ENCODE measurements at places on chromosomes 5 and 9.
A peak's percentile ranks its signal among the peaks of the same experiment; 100 is the strongest.

DNA sequence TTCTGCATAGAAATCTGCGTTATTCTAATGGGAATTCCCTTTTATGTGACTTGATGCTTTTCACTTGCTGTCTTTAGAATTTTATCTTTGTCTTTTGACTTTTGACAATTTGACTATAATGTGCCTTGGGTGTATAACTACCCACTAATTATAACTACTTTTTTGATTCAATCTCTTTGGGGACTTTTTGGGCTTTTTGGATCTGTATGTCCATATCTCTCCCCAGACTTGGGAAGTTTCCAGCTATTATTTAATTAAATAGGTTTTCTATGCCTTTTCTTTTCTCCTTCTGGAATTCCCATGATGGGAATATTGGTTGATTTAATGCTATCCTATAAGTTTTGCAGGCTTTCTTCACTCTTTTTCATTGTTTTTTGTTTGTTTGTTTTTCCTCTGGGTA lies 57.9 kb downstream of the LRRTM2 start:
- no peak for DNase-seq

DNA sequence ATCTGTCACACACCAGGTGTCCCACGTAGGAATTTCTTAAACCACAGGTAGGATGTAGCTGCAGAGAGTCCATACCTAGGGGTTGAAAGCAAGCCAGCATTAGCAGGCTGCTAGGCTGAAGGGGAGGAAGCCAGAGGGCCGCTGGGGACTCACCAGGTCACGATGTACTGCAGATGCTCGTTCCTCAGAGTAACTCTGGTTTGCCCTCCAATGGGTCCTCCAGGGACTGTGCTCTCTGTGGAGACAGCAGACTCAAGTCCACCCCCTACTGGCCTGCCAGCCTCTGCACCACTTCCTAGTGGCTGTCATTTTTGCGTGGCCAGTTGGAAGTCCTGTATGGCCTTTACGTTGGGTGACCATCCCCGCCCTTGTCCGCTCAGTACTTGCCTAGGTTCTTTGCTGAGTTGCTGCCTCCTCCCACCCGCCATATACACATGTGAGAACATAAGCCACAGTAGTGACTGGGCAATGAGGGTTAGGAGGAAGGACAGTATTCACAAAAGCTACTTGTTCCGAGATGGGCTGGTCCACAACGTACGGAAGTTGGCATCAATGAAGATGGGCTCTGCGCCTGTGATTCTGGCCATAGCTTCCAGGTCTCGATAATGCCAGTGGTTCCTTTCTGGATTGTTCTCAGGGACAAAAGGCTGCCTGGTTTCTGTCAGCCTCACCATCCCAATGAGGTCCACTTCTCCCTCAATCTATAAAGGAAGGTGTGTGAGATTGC lies 4.1 kb downstream of the RPL7A start:
- peak; percentile 21 for DNase-seq

- DNase-seq: no peak
Observed at GRCh38 chr5:68720884-68721610, 372.8 kb upstream of the SLC30A5 start.

GRCh38 chr5:151017897-151018296 lies 2.5 kb upstream of the GPX3 start:
- no peak for DNase-seq

DNA sequence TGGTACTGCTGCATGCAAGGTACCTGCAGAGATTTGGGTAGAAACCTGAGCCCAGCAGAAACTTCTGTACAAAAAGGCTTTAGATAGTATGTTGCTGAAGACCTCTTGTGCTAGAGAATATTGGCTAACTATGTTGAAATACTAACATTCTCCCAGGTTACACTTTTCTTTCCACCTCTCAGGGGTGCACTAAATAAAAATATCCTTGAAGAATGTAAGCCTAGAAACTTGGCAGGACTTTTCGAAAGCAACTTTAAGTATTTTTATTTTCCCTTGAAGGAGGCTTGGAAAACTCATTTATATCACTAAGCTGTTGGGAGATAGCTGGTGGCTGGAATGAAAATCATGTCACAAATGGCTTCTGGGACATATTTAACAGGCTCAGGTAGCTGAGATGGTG lies 50.0 kb downstream of the FBXL7 start:
- no peak for DNase-seq

- DNase-seq: no peak
Observed at GRCh38 chr5:21419383-21419782, 1431.4 kb upstream of the CDH18 start.

DNA sequence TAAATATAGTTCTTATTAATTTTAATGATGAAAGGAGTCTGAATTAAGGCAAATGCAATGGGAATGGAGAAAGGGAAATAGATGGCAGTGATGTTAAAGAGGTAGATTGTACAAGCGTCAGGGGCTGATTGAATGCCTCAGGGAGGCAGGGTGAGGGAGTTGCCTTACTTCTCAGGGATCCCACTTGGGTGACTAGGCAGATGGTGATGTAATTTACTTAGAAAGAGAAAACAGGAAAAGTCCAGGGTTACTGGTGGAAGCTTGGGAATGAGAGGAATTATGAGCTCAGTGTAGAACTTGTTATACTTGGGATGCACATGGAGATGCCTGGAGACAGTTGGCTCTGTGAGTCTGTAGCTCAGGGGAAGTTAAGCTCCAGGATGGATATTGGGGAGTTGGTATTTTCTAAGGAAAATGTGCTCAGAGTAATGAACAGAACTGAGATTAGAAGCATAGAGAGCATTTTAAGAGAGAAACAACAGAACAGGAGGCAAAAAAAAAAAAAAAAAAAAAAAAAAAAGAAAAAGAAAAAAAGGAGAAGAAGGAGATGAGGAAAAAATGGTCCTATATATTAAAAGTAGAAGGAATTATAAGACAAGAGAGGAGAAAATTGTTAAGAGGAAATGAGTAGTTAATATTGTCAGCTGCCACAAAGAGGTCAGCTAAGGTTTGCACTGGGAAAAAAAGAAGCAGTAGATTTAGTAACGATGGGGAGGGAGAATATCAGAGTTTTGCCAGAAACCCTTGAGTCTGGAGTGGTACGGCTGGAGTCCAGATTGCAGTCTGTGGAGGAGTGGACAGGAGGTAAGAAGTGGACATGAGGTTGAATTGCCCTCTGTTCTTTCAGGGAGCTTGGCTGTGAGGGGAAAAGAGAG lies 88.0 kb upstream of the ELL2 start:
- no peak for DNase-seq

All from CD4-positive, alpha-beta T cell treated with Interleukin-2 at 100 ng/mL for 4 hours (primary cell).